A549 treated with Mapracorat at 1 μM for 4 hours (cell line): ENCODE measurements at places on chromosomes 5 and 9. TPM values are rescaled to one million over a fixed set of nuclear protein-coding genes. Genes with fewer than 3 reads are reported as not detected.

The GABRP gene
- not detected in 5 replicates for total RNA-seq

The MLLT3 gene
- 11.9 to 17.7 TPM (median 16.1 TPM) in 5 replicates for total RNA-seq

The CCT5 gene
- total RNA-seq = 472 to 707 TPM (median 500 TPM) in 5 replicates

The CARD9 gene
- total RNA-seq = 0.50 to 1.8 TPM (median 1.3 TPM) in 5 replicates

The SLC34A3 gene
- 0.08 to 0.28 TPM (median 0.09 TPM) in 3 of 5 replicates, not detected in the others for total RNA-seq

The TNFSF8 gene
- not detected in 5 replicates for total RNA-seq

The ADAMTSL2 gene
- not detected in 5 replicates for total RNA-seq

The TMEM174 gene
- not detected in 5 replicates for total RNA-seq

The FAM200C gene
- total RNA-seq = 1.3 to 2.2 TPM (median 1.6 TPM) in 5 replicates

The TOR4A gene
- 17.1 to 29.0 TPM (median 26.7 TPM) in 5 replicates for total RNA-seq

The SPINK7 gene
- total RNA-seq = not detected in 5 replicates

The NME5 gene
- total RNA-seq = not detected in 5 replicates
